Stimulated activated CD8-positive, alpha-beta memory T cell treated with anti-CD3 and anti-CD28 coated beads, Interleukin-7, amount 100 ng/mL, for 24 hours (primary cell): ENCODE measurements at places on chromosomes 12 and 14.

DNA sequence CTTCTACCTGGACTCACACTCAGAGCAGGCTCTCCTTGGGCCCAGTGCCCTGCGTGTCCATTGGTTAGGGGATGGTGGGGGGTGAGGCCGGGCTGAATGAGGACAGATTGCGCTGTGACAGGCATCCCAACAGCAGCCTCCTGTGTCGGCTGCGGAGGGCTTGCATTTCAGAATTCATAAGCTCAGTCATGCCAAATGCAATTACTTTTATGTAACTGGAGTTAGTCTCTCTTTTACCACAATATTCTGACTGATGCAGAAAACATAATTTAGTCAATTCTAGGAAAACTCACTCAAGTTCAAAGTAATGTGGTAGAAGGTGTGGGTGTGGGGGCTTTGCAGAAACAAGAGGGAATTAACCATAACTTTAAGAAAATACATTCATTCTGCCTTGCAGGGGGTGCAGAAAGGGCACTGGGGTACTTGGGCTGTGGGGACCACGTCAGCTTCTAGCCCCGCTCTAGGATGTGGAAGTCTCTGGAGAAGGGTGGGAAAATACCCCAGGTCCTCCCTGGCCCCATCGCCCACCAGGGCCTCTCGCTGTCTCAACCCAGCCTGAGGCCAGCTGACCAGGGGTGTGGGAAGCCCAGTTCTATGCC is 257.7 kb downstream of the ADGRD1 start:
- DNase-seq: no peak

DNA sequence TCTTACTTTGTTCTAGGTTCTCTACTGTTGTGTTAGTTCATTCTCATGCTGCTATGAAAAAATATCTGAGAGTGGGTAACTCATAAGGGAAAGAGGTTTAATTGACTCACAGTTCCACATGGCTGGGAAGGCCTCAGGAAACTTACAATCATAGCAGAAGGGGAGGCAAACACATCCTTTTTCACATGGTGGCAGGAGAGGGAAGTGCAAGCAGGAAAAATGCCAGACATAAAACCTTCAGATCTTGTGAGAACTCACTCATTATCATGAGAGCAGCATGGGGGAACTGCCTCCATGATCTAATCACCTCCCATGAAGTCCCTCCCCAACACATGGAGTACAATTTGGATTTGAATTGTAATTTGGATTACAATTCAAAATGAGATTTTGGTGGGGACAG is 69.6 kb downstream of the MGST1 start:
- no peak for DNase-seq

DNA sequence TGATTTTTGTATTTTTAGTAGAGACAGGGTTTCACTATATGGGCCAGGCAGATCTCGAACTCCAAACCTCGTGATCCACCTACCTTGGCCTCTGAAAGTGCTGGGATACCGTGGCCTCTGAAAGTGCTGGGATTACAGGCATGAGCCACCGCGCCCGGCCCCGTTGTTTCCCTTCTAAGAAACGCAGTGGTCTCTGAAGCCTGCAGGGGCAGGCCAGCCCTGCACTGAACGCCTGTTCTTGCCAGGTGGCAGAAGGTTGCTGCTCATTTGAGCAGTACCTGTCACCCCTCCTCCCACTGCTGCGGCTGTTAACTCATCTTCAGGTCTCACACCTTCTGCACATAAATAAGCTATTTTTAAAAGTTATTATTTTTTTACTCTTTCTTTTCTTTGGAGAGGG is 24.3 kb downstream of the GPRC5A start:
- DNase-seq: no peak

GRCh38 chr12:110556705-110557104 is 26.4 kb downstream of the PPTC7 start:
- no peak for DNase-seq
